ENCODE measurements at places on chromosomes 12 and 14.
A peak's percentile ranks its signal among the peaks of the same experiment; 100 is the strongest.

GRCh38 chr14:27863166-27863565, 903.4 kb upstream of the FOXG1 start:
- DNase-seq = no peak

GRCh38 chr14:33210311-33210710, 271.6 kb downstream of the NPAS3 start:
- DNase-seq = no peak

DNA sequence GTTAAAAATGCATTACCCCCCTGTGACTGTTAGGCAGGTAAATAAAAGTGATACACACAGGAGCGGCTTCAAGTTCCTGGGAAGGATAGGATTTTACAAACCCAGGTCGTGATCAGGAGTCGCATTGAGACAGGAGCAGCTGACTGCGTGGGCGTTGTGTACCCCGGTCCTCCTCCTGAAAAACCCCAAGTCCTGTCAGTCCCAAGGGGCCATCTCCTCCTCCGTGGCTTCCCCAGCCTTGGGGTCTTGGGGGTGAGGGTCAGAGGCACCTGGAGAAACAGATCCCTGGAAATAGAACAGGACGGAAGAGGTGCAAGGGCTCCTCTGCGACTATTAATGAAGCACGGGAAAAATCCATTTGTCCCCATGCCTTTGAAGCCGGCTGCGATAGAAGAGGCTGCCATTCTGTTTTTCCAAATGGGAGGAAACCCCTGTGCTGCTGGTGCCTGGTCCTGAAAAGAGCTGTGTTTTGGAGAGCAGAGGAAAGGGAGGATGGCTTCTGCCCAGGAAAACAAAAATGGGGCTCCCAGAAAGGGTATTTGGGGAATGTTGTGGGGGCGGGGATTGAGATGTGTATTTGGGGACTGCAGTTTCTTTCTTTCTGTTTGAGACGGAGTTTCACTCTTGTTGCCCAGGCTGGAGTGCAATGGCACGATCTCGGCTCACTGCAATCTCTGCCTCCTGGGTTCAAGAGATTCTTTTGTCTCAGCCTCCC, 143.1 kb downstream of the ZNF664 start:
- no peak for DNase-seq

GRCh38 chr12:63977441-63977840, 132.9 kb downstream of the SRGAP1 start:
- peak; percentile 39 for DNase-seq

DNA sequence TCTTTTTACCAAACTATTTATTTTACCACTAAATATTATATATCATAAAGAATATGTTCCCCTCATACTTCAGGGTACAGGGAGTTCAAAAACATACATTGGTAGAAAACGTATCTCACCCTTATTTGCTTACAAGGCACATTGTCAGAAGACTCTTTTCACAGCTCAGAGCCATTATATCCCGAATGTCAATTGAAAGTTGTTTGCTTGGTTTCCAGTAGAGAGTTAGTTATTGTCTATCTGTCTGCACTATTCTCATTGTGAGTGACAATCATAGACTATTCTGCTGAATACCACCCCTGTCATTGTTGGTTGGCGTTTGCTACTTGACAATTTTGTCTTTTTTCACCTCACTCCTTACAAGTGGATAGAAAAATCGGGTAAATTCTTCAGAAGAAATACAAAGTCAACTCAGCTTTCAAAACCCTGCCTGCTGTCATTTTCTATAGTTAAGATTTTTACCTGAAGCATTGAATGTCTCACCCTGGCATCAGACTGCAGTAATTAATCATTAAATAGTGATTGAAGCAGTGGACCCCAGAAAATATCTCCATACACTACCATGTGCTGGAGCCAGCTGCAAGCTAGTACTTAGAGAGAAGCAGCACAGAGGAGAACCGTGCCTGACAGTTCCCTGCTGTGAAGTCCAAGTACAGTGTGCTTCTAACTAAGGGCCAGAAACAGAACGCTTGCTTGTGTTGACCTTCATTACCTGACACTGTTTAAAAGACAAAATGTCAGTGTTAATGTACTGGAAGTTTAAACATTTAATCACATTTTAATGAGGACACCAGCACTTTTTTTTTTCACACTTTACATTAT, 510.6 kb downstream of the RERGL start:
- DNase-seq = no peak

DNA sequence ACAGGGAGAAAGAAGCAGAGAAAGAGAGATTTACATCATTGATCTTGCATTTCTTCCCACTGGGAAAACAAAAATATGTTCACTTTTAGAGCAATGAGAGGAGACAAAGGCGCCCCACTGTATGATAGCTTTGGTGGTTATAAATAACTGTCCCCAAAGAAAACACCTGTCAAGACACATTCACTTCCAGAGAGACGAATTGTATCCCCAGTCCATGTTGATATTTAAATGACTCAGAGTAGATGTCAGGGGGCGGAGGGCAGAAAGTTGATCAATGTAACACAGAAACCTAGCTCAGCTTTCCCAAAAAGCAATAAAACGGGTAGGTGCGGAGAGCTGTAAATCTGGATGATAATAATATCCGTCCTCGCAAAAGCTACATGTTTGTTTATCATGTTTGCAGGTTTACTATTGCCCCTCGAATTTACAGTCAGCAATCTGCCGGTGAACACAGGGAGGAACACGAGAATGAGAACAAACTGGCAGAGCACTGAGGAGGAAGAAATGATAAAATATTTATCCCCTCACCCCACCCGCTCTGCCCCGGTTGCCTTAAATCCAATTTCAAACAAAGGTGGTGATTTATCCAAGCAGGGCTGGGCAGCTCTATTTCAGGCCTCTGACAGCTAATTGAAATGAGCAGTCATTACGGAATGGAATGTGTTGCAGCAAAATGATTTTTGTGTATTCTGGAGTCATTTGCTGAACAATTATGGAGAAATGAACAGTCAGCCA, 84.4 kb downstream of the CMKLR1 start:
- no peak for DNase-seq

- DNase-seq = peak; percentile 40
Observed at GRCh38 chr12:124389138-124389724, 94.3 kb downstream of the RFLNA start.

DNA sequence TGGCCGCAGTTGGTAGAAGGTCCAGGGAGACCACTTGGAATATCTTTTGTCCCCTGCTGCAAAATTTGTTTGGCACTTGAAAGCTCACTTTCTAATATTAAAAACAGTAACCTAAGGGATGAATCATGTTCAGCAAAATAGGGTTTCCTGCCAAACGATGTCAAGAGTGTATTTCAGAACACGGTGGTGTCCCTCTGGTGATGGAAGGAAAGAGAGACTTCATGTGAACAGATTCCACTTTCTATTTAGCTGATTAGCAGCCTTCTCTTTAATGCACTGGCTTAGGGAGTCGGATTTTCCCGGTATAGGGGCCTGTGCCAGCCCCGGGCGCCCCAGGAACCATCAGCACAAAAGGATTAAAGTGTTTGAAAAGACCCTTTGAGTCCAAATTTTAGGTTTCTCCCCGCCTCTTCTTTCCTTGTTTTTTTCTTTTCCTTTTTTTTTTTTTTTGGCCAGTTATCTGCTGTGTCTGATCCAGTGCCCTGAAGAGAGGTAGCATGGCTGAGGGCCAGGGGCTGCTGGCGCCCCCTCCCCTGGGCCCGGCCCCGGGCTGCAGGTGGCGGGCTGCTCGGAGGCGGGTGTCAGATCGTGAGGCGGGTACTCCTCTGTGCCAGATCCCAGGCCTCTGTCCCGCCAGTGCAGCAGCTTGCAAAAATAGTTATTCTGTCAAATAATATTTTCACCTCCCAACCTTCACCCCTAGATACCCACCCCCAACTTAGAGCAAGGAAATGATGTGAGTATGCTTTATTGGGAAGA, 88.3 kb downstream of the TESC start:
- DNase-seq = no peak

DNA sequence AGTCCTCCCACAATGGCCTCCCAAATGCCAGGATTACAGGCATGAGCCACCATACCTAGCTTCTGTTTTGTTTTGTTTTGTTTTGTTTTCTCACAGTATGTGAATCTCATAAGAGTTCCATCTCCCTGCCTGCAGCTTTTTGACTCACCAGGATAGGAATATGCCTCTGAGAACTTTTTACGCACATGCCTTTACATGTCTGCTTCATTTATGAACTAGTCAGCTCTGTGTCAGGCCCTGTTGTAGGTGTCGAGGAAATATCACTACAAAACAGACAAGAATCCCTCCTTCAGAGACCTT, 89.0 kb downstream of the BORCS5 start:
- DNase-seq = no peak

DNA sequence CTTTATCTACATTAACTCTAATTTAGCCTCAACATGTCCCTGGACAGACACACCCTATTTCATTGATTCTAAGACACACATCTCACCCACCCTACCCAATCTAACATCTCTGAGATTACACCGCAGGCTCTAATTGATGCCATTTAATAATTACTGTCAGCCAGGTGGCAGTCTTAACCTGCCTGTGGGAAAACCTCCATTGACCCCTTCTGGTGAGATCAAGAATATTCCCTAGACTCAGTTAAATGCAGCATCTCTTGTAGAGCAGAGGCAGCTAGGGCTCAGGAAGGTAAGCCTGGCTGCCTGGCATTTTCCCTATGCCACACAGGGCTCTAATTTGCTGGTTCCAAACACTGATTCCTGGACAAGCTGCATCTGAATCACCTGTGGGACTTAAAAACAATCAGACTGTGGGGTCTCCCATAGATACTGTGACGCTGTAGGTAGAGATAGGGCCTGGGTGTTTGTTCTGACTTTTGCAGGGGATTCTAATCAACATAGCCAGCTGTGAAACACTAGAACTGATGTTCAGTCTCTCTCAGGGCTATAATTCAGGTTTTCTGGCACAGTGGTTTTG, 14.3 kb downstream of the MCRS1 start:
- no peak for DNase-seq

GRCh38 chr14:35085441-35085840, 36.3 kb downstream of the PPP2R3C start:
- no peak for DNase-seq

DNA sequence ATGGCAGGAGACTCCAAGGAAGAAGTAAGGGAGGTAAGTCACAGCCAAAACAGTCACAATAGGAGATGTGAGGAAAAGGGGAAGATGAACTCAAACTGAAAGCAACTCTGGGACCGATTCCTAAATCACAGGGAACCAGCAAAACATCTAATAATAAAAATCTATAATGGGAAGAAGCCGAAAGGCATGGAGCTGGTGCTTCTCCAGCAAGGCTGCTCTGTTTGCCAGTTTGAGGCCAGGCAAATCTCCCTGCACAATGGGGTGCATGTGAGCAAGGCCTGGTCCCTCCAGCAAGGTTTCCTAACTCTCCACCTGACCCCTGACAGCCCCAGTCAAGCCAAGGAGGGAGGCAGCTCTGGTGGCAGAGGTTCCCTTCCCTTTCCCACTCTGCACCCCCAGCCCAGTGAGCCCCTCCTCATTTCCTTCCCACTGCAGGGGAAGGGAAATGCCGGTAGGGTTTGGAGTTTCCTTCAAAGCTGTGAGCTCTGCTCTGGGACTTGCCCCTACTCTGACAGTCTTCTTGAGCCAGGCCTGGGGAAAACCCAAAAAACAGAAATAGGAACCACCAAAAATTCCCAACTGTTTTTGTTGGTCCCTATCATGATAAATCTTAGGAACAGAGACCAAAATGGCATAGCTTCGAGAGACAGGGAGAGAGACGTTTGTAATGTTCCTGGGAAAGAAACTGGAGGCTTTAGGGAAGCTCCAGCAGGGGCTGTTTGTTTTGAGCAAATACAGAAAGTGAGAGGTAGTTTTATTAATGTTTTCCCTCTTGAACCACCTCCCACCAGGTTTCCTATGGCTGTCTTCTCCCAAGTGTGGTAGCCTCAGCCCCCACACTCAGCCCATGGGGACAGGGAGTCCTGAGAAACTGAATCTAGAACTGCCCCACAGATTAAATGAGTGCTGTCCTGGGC, 34.6 kb downstream of the FMNL3 start:
- DNase-seq = no peak

DNA sequence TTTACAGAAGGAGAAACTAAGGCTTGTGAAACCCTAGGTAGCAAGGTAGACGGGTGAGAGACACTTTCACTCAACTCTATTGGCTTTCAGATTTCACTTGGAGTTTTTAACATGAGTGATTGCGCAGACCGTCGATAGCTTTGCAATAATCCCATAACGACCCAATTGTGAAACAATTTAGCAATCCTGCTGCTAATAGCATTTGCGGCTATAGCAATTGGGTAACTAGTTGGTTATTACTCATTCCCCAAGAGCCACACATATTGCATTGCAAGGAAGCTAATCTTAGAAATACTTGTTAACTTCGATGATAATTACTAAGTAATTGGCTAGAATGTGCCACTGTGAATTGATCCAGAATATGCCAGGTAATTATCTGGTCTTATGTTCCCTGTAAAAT, 159.9 kb upstream of the NOS1 start:
- no peak for DNase-seq

DNA sequence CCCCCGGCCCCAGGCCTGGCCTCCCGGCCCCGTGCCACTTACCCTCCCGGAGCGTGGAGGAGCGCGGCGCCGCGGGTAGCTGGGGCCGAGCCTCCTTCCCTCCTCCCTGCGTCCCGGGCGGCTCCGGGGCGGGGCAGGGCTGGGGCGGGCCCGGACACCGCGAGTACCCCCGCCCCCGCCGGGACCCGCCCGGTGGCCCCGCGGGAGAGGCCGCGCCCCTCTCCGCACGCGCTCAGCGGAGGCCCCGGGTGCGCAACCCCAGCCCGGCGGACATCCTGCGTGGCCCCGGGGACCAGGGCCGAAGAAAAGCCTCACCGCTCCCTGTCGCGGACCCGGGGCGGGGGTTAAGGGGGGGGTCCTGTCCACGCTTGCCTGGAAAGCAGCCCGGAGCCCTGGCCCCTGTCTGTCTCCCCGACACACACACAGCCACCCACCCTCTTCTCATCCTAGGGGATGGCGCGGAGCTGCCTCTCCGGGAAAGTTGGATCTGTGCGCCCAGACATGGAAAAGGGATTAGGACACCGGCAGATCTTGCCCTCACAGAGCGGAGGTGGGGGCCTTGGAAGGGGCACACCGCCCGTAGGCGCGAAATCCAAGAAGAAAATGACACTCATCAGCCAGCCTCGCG, at the start of gene SYNE3:
SYNE3 (minus strand) TSS at position 97 of the 628 bp plus-strand sequence. CDS start 40,829 bp downstream, outside the sequence.
- DNase-seq = no peak

GRCh38 chr14:104780513-104781030, 15.0 kb downstream of the AKT1 start:
- DNase-seq = no peak

GRCh38 chr12:127113945-127114344, 1153.0 kb upstream of the TMEM132C start:
- no peak for DNase-seq

- no peak for DNase-seq
Observed at GRCh38 chr12:123973552-123974341, 732 bp downstream of the ZNF664 start.

- no peak for DNase-seq
Observed at GRCh38 chr14:76080025-76080424, 71.7 kb upstream of the GPATCH2L start.

DNA sequence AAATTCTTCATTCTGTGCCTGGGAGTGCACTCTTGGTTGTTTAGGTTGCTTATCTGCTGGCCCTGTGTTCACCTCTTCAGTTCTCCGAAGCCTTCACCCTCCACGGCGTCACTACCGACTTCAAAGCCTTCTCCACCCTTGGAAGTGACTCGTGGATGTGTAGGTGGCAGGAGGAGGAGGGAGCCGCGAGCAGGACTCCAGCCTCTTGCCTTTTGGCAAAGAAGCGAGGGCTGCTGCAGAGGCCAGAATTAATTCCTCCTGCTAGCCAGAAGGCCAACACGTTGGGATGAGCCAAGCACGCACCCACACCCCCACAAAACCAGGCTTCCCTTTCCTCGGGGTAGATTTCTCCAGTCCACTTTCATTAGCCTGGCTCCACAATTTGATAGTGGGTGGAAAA, 86.5 kb downstream of the TBX5 start:
- no peak for DNase-seq

- no peak for DNase-seq
Observed at GRCh38 chr14:101716956-101717662, 44.4 kb upstream of the PPP2R5C start.
